ENCODE measurements at places on chromosomes 6 and 20.

GRCh38 chr6:116015561-116015960 is 45.1 kb downstream of the FRK start:
- DNase-seq = no peak

GRCh38 chr6:56399250-56399671 is 151.9 kb upstream of the COL21A1 start:
- DNase-seq = no peak

DNA sequence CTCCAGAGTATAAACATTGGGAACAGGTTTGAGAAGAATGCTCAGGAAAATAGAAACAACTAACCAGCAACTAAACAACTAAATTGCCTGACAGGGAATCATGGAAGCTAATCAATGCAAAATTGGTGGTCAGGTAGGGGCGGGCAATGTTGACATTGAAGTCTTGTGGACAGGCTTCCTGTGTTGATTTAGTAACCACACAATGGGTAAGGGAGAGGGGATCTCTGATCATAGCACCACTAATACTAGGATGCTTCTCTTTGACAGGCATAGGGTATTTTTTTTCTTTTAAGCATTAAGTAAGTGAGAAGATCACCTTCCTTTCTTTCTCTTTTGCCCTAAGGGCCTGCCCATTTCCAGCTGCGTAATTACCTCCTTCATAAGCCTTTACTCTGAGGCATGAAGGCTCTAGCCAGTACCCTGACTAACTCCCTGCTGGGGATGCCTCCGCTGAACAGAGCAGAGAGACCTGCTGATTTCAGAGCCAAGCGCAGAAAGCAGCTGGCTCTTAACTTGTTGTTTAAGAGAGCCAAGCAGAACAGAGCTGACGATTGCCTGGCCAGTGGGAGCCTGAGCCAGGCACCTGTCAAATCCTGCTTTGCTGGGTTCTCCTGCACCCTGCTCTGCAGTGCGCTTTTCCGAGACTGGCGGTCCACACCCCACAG is 118.7 kb downstream of the BMP2 start:
- no peak for DNase-seq

DNA sequence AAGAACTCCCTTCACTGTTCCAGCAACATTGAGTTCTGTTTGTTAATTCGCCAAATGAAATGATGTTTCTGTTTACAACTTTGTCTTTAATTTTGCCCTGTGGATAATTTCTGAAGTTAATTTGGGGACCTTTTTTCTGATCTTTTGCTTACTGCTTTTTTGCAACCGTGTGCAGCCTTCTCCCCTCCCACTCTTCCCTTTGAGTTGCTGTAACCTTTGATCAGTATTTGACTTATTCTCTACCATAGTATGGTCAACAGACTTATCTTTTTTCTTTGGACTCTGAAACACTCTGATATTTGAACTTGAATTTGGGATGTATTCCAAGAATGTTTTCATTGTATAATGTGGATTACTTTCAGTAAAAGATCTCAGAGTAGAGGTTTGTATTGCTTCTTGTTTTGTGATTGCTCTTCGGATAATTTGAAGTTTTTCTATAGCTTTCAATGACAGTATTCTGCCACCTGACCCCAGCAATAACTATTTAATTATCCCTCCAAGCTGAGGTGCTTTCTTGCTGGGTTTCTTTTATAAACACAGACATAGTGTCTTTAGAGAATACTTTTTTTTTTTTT is 46.2 kb downstream of the LRRN4 start:
- DNase-seq = no peak

DNA sequence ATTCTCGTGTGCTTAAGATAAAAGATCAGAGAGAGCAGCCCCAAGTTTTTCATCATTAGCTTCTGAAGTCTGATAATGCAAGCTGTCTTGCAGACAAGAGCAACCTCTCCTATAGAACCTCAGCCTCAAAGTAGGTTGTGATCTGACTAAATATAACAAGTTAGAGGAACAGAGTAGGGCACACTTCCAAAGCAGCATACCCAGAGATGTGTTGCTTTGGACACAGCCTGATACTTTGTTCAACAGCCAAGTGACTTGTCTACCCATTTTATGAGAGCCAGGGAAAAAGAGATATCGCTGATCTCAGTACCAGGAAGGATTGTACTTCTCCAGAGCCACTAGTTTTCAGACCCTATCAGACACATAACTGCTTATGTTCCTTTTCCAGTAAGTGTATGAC is 44.2 kb upstream of the OPRM1 start:
- DNase-seq = no peak

DNA sequence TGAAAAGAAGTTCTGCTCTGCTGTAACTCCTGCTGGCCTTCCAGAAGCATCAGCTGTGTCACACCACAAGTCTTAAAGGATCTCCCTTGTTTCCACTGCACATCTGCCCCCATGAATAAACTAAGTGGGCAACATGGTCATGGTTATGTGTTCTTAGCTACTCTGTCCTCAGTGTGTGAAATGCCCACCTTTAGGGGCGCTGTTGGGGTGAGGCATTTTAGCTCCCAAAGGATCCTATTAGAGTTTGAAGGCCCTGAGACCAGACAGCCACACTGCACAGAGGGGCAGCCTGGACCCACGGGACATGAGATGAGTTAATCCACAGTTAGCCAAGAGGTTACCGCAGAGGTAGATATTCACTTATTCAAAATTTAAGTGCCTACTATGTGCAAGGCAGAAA is 294.3 kb upstream of the QKI start:
- no peak for DNase-seq

GRCh38 chr6:44452725-44453124 is 65.2 kb downstream of the CDC5L start:
- DNase-seq = no peak

DNA sequence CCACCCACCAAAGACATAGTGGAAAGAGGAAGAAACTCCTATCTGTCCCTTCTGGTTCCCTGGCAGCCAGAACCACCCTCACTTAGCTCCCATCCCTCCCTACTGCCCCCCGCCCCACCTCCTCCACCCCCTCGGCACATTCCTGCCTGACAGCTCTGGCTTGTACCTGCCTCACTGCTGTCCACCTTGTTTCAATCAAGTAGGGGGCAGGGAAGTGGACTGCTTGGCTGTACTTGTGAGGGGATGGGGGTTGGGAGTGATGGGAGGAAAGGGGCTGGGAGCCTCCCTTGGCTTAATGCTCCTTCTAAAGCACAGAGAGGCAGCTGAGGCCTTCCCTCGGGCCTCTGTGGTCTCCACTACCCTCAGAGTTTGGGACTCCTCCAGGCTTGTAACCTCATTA is 22.1 kb upstream of the ZNF76 start:
- no peak for DNase-seq

GRCh38 chr6:46898006-46898405 is 23.7 kb downstream of the ADGRF5 start:
- DNase-seq = no peak

DNA sequence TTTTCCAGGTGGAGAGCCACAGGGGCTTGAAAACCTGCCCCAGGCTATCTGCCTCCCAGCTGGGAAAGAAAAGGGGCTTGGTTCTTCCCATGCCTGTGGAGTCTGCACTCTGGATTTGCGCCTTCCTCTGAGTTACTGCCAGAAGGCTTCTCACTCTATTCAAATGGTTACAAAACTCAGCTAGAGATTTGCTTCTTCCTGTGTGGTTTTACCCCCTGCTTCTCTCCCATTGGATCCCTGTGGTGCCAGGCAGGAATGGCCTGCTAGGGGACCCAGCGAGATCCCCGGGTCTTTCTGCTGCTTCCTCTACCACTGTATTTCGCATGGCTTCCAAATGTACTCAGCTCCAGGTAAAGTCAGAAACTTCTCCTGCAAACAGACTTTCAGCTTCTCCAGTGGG is 192.0 kb upstream of the HS3ST5 start:
- DNase-seq = no peak

DNA sequence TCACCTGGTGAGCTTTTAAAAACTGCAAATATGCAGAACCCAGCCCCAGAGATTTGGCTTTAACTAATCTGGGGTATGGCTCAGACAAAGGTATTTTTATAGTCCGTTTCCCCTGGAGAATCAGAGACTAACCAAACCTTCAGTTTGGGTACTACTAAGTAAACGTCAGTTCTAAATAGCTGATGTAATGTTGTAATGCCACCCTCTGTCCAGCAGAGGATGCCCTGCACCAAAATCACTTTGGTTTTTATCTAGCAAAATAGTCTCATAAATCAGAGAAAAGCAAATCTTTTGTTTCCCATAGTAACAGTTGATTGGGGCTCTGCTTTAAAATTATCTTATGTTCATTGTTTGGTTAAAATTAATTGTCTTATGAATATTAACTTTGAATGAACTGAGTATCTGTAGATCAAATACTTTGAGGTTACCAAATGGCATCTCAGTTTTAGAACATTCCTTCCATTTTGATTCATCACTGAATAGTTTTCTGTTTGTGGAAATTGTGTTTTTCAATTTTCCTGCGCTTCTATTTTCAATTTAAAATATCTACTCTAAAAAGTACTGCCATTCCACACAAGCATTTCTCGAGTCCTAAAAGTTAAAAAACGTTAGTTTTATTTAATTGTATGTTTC is 278.3 kb upstream of the PLCB4 start:
- no peak for DNase-seq

DNA sequence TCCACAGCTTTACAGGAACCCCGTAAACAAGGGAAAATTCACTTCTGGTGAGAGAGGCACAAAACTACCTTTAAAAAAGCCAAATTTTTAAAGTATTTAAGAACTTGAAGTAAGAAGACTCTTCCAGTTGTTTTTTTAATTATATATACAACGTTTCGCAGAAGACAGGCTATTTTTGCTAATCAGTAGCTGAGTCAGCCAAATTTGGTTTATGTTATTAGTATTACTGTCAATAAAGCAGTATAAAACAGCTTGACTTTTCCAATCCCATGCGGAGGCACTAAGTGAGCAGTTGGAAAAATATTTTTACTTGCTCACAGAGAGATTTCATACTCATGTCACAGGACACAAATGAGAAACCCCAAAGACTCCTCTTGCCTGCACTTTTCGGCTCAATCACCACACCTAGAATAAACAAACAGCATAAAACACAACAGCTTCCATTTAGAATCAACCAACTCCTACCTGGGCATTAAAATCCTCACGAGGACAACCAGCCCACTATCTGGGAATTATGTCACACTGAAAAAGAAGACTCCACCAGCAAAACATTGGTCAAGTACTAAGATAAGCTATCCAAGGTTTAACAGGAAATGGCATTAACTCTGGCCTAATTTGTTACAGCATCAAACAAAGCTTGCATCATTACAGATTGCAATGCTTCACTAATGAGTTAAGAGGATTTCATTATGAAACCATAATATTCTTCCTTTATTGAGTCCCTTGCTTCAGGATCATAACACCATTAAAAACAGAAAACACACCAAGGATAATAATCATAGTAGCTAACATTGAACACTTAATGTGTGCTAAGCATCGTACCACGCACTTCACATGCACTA is 26.3 kb downstream of the ELOVL5 start:
- no peak for DNase-seq

GRCh38 chr6:113630738-113631535 is 226.2 kb upstream of the MARCKS start:
- DNase-seq = no peak

DNA sequence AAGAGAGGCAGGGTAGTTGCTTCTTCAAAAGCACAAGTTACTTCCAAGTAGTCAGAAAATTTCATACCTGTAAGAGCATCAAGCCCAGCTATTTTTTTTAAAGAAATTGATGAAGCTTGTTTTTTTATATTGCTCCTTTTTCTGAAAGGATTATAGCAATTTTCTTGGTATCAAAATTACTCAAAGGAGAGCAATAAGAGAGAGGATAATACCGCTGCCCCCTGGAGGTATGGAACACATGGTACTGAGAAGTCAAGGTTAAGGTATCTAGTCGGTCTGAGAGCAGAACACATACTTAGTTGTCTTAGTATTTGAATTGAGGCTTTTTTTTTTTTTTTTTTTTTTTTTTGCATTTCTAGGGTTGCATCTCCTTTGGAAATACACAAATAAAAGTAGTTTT is 59.4 kb downstream of the ADGRF5 start:
- no peak for DNase-seq

DNA sequence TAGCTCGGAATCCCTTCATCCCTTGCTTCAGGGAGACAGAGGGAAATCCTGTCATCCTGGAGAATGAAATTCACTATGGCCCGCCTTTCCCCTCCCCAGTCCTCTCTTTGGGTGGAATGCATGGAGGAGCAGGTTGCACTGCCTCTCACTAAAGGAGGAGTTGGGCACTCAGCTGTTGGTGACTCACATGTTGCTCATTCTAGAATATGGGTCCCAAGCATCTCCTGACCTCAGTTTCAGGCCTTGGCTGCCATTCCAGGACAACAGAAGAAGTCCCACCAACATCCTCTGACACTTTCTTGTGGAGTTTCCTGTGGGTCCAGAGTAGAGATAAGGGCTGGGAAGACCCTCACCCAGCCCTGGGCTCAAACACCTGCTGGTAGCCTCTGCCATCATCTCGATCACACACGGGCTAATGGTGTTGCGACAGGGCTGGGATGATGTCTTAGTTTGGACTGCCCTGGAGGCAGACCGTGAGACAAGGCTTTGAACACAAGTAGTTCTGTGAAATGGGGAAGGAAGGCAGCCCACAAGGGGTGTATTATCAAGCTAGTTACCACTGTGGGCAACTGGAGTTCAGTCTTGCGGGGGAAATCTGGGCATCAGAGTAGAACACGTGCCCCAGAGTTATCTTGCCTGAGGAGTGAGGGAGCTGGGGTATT is 52.4 kb upstream of the RNF24 start:
- no peak for DNase-seq

DNA sequence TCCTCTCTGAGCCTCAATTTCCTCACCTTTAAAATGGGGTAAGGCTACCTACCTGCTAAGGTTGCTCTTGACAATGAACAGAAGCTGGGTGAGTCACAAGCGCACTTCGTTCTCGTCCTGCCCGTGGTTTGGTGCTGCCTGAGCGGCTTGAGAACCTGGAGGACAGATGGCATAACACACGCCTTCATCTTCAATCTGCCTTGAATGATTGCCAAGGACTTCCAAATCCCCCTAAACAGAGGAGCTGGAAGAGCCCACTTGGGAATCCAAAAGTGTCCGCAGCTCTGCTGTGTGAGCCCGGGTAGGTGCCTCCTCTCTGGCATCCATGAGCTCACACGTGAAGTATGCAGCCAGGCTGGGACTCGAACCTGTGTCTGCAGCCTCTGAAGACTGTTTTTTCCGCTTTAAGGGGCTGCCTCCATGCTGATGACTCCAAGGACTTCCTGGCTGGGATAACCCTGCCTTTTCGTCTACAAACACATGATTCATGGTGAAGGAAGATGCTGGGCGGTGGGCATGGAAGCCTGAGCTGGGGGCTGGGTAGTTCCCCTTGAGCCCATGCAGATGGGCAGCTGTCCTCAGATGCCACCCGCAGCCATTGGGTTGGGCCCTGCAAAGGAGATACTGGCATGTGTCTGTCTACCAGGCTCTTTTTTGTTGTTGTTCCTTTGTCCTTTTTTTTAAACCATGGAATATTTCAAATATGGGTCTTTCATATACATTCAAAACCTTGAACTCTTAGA is 25.3 kb upstream of the CSNK2A1 start:
- DNase-seq = no peak

- DNase-seq = no peak
Observed at GRCh38 chr6:28371706-28372451, 22.1 kb downstream of the ZKSCAN3 start.

DNA sequence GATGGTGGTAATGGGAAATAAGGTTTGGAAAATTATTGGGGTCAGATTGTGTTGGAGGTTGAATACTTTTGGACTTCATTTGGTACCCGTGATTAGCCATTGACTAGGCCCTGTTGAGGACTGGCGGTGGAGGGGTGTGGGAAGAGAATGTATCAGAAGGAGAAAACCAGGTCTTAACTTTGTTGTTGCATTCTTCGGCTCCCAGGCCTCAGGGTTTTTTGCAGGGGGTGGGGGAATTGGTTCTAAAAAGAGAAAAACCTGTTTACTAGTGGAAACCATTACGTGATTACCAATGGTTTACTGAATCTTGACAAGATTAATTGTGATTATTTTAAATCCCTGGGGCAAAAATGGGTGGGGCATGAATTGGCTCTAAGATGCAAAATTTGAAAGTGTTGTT is 85.1 kb downstream of the PHF20 start:
- DNase-seq = no peak
